ENCODE measurements at places on chromosomes 4 and X.

- no peak for DNase-seq
Measured at GRCh38 chr4:3816983-3817960, 51.1 kb downstream of the ADRA2C start.

- DNase-seq: peak; percentile 97
Measured at GRCh38 chr4:142095886-142096605, 459.7 kb downstream of the IL15 start.

GRCh38 chr4:80071604-80072227, 1.3 kb downstream of the ANTXR2 start:
- DNase-seq: no peak

DNA sequence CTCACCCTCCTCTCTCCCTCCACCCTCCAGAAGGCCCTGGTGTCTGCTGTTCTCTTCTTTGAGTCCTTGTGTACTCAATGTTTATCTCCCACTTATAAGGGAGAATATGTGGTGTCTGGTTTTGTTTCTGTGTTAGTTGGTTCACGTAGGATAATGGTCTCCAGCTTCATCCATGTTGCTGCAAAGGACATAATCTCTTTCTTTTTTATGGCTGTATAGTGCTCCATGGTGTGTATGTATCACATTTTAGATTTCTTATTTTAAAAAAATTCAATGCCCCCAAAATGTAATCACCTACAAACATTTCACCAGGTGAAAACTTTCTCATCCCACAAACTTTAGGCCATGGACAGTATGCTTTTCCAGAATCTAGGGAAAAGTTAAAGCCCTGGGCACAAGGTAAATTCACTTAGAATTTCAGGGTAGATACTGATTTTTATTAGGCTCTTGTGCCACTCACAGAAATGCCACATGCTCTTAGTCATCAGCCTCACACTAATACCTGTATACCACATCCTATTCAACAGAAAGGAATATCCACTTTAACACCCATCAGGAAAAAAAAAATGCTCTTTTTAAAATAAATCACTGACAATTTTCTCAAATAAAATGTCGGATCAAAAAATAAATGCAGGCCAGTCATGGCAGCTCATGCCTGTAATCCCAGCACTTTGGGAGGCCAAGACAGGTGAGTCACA, 104.8 kb upstream of the ENPP6 start:
- DNase-seq: no peak

Data from fibroblast of skin of right biceps (primary cell).